ENCODE measurements at places on chromosomes 3 and 15.

DNA sequence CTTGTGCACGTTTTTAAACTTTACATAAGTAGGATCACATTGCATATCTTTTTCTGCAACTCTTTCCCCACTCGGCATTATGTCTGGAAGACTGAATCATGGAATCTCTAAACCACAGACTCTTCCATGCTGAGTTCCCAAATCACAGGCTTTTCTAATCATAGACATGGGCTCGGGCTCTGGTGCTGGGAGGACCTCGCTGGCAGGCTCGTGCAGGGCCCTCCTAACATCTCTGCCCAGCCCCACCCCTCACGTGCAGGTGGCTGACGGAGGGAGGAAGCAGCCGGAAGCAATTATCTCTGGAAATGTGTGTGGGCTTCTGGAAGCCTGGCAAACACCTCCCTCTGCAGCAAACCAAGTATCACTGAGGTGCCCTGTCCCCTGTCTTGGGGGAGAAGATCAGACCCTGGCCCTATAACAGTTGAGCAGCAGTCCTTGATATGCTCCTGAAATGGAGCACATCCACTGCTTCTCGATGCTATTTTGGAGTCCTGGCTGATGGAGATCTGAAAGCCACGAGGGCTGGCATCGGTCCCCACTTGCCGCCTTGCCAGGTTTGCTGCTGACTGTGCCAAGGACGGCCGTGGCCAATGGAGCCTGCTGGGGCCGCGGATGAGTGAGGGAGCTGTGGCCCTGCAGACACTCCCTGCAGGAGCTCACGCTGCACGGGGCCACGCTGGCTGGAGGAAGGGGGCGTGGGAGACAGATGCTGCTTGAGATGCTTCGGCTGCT, 4.4 kb upstream of the IQSEC1 start:
- no peak for DNase-seq

DNA sequence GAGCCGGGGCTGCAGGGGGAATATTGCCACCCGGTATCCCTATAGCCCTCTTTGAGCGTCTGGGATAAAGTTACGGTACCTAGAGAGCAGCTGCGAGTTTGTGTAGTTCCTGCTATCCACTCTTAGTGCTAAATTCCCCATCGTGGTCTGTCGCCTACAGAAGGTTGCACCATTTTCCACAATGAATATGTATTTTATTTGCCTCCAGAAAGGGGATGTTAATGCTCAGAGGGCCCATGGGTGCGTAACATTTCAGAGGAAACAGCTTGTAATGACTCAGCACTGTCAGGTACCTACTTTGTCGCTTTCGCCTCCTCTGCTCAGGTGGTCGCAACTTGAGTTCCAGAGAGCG, 1.1 kb downstream of the SLCO3A1 start:
- DNase-seq = no peak

GRCh38 chr3:181134873-181135272, 145.3 kb upstream of the DNAJC19 start:
- DNase-seq = no peak

DNA sequence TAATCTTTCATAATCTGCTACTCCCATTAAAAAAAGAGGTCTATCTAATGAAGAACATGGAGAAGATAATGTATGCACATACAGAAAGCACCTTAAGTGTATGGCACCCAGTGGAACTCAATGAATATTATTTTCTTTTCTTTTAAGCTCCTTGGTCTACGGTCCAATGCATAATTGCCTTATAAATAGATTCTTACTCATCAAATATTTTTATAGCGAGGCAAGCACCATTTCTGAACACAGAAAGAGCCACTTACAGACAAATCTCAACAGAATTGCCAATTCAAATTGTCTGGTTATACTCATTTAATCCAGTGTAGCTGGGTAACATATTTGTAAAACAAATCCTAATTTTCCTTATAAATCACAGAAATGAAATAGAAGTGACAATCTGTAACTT, 6.3 kb downstream of the PDZRN3 start:
- no peak for DNase-seq

GRCh38 chr3:1775321-1775720, 323.3 kb upstream of the CNTN4 start:
- no peak for DNase-seq

- no peak for DNase-seq
Observed at GRCh38 chr3:168338161-168338560, 242.4 kb upstream of the GOLIM4 start.

DNA sequence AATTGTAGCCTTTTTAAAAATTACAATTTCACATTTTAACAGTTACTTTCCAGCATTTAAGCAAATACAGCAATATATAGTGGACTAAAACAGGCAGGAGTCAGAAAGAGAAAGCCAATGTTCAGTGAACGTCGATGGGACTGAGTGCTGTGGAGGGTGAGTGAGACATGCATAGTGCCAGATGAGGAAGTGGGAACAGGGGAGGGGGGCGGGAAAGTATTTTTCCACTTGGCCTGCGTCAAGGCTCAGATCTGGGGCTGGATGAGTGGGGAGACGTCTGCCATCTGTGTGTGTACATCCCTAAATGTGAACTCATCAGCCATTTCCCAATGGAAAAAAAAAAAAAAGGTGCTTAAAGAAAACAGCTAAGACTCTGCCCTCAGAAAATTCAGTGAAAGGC, 19.2 kb upstream of the RAD18 start:
- DNase-seq = no peak

DNA sequence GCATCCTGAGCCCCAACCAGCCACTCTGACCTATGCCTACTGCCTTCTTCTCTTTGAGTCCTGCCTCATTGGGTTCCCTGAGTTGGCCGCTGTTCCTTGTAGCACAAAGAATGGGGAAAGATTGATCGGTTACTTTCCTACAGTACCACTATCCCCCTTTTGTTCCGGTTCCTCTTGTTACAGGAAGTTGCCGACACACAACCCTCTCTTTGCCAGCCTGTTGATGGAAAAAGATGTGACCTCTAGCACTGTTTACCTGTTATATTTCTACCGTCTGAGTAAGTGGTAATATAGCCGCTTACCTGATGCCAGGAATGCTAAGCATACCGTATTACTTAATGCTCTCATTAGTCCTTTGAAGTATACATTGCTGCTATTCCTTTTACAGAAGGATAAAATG, 9.7 kb upstream of the AHSG start:
- no peak for DNase-seq

- DNase-seq = no peak
Observed at GRCh38 chr3:156787001-156787400, 39.2 kb upstream of the LEKR1 start.

- DNase-seq = no peak
Observed at GRCh38 chr3:128710816-128711433, 15.1 kb upstream of the RAB7A start.

DNA sequence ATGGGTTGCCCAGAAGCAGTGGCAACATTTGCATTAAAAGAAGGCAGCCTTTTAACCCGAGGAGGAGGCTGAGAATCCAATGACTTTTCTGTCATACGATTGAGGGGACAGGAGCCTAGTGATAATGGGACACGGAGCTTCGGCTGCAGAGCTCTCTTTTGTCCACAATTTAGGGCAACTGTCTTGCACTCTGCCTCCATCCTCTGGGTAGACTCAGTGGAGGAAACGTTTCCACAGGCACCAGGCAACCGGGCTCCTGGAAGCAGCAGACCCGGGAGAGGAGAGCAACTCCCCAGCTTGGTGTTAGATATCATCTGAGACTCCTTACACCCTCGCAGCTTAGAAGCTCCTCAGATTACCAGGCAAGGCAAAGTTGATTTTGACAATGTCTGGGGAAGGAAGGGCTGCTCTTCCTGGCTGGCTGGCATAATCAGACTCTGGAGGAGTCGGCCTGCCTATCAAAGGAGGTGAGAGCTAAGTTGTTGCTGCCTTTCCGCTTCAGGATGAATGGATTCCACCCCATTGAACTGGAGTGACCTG, 43.5 kb upstream of the RNU6-1 start:
- no peak for DNase-seq

- DNase-seq = no peak
Observed at GRCh38 chr15:76998663-76999285, 3.8 kb downstream of the PSTPIP1 start.

- no peak for DNase-seq
Observed at GRCh38 chr15:90706394-90707327, 10.5 kb upstream of the BLM start.
